Activated CD8-positive, alpha-beta memory T cell treated with anti-CD3 and anti-CD28 coated beads for 48 hours (primary cell): ENCODE measurements at places on chromosomes 1 and 21.
A peak's percentile ranks its signal among the peaks of the same experiment; 100 is the strongest.

- DNase-seq, result peak; percentile 20
Measured at GRCh38 chr1:223628233-223629125, 37.0 kb downstream of the CAPN8 start.

- no peak for DNase-seq
Measured at GRCh38 chr1:181251001-181251712, 162.7 kb downstream of the IER5 start.

DNA sequence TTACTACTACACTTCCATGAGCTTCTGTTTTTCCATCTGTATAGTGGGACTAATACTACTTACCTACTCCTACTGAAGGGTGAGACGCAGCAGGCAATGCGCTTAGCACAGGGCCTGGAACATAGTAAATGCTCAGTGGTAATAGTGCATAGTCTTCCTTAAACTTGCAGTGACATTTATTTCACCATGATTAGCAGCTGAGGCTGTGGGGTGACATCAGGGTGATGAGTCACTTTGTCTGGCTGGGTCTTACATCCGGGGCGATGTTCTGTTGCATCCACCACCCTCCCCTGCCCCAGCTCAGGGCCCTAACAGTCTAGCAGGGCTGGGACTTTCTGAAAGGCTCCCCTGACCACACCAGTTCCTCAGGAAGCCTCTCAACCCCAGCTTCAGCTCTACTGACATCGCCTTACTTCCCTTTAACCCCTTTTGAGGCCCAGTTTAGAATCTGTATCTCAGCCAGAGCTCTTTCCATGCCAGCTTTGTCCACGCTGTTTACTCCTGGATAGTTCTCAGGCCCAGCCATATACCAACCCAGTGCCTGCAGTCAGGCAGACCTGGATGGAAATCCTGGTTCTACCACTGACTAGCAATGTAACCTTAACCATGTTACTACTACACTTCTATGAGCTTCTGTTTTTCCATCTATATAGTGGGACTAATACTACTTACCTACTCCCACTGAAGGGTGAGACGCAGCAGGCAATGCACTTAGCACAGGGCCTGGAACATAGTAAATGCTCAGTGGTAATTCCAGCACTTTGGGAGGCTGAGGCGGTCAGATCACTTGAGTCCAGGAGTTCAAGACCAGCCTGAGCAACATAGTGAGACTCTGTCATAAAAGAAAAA lies 66.3 kb downstream of the CD58 start:
- DNase-seq, result peak; percentile 73

GRCh38 chr1:54695221-54695620 lies 20.4 kb upstream of the TTC4 start:
- no peak for DNase-seq

GRCh38 chr1:203448521-203449061 lies 27.0 kb upstream of the PRELP start:
- DNase-seq, result no peak

DNA sequence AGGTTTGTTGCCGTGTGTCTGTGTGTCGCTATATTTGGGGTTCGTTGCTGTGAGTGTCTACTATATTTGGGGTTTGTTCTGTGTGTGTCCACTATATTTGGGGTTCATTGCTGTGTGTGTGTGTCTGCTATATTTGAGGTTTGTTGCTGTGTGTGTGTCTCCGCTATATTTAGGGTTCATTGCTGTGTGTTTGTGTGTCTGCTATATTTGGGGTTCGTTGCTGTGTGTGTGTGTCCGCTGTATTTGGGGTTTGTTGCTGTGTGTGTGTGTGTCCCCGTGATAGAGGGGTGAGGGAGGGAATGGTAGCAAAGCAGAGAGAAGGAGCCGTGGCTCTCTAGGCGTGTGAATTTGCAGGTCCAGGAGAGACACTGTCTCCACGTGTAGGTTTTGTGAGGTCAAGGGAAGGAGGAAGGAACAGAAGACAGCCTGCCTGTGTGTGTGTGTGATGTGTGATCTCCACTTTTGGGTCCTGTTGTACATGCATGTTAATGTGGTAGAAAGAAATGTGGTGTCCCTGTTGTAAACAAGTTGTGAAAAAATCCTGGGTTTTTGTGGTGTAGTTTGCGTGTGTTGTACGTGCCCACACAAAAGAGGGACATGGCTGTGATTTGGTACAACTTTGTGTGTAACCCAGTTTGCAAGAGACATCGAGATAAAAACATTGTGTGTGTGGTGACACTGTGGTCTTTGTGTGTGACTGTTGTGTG lies 56.3 kb upstream of the ECE1 start:
- no peak for DNase-seq

DNA sequence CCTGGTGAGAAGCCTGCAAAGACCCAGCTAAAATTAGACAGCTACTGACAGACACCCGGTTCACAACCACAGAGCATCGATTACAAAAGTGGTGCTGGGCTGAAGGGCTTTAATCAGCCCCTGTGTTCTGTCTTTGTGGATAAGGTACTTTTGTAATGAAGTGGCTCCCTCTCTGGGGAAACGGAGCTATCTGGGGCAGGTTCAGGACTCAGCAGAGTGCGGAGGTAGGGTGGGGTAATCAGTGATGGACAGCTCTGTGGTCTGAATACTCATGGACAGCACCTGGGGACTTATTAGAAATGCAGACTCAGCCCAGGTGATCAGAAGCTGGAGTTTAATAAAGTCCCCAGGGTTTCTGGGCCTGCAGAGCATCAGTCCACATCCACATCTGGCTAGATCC lies 152.0 kb downstream of the MATN1 start:
- DNase-seq, result no peak
